Stimulated activated CD4-positive, alpha-beta T cell treated with anti-CD3 and anti-CD28 coated beads, Interleukin-2, amount 100 ng/mL, for 24 hours (primary cell): ENCODE measurements at places on chromosomes 16 and 17.

- no peak for DNase-seq
These were observed 2.5 kb upstream of the ZFHX3 start for GRCh38 chr16:73050201-73051099.

- no peak for DNase-seq
These were observed 24.8 kb upstream of the SLC38A7 start for GRCh38 chr16:58709333-58709732.

GRCh38 chr16:71629278-71630016 is 3.5 kb downstream of the MARVELD3 start:
- DNase-seq = no peak

- DNase-seq = no peak
These were observed 9.8 kb downstream of the PMFBP1 start for GRCh38 chr16:72162105-72162692.

DNA sequence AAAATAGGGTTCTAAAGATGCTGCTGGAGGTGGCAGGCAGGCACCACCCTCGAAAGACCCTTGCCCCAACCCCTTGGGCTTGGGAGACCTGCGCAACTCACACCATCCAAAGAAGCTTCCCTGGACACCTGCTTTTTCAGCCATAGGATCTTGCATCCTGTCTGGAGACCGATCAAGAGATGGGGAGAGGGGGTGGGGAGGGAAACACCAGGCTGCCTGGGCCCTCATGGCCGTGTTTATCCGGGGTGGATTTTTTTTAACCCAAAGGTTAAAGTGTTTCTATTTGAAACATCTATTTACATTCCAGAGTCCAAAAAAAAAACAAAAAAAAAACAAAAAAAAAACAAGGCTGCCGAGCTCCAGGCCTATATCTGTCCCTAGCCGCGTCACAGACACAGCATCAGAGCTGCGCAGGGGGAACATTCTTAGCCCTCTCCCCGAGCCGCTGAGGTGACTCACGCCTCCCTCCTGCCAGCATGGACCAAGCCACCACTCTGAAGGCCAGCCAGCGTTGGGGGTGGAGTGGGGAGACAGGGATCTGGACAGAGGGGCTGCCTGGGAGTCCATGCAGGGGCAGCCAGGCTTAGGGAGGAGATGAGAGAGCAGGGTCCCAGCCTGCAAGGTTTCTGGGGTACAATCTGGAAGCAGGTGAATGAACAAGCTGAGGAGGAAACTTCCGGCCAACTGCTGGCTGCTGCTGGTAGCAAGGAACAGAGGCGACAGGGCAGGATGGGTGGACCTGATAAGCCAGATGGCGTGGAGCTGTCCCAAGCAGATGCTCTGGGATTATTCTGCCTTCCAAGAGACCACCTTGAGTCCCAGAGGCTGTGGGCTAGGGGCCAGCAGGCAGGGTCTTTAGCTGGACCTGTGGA is 14.8 kb downstream of the HDAC5 start:
- no peak for DNase-seq
